ENCODE measurements at places on chromosomes 6 and 20.

DNA sequence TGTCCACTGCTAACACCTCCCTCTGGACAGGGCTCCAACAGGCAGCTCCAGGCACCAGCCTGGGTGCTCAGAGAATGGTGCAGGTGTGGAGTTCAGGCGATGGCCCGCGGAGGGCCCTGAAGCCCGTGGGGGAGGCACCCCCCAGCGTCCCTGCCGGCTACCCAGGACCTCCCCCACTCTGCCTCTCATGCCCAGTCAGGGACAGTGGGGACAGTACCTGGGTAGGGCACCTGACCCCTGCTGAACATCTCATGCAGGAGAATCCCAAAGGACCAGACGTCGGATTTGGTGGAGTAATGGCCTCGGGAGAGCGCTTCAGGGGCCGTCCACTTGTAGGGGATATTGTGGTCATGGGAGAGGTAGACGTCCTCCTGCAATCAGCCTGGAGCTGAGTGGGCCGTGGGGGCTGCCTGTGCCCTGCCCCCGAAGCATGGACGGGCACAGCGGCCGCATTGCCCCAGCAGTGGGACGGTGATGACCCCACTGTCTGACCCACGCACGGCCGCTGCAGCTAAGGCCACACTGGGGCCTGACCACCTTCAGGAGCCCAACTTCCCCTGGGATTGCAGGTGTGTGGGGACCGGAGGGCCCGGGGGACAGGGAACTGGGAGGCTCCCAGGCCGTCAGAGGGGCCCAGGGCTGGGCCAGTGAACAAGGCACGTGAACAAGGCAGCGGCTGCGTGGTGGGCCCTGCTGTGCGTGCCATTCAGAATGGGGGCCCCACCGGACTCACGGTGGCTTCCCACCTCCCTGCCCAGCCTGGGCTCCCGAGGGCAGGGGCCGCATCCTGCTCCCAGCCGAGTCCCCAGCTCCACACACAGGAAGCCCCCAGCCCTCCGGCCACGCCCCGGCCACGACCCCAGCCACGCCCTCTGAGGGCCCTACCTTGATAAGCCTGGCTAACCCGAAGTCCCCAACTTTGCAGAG lies 7.1 kb downstream of the PTK6 start:
- DNase-seq = no peak

GRCh38 chr6:145813285-145814034 lies 1.1 kb downstream of the FBXO30 start:
- DNase-seq = no peak

DNA sequence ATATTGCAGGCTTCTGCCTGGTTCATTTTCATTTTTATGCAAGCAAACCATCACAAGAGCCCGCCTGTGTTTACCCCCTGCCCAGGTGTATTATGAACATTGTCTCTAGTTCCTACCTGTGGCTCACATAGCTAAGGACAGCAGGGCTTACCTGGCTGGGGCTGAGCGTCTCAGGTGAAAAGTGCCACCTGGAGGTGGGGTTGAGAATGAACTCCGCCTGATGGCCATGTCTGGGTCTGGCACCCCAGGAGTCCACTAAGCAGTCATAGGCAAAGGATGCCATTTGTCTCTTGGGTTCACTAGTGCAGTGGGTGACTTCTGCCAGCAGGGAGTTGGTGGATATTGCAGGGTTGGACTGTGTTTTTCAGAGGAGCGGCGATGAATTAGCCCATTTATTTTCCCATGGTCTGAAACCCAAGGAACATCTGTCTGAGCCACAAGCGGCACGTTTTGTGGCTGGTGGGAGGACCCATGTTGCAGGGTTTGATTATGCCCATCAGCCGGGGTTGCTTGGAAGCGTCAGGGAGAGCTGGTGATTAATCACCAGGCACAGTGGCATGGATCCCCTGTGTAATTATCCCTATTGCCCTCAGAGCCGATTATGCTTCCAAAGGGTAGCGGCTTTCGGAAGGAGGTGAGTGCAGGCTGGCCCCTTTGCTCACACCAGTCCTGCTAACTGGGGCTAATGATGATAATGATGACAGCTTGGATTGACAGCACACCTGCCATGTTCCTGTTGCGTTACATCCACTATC lies 92.1 kb downstream of the CDH26 start:
- DNase-seq = peak; percentile 96

- no peak for DNase-seq
Observed at GRCh38 chr6:151021896-151022295, 156.4 kb downstream of the MTHFD1L start.

GRCh38 chr20:59603781-59604541 lies at the start of gene PHACTR3:
Gene PHACTR3 (plus strand): TSS chr20:59604540. CDS start chr20:59605015, 475 bp downstream.
- peak; percentile 4 for DNase-seq

DNA sequence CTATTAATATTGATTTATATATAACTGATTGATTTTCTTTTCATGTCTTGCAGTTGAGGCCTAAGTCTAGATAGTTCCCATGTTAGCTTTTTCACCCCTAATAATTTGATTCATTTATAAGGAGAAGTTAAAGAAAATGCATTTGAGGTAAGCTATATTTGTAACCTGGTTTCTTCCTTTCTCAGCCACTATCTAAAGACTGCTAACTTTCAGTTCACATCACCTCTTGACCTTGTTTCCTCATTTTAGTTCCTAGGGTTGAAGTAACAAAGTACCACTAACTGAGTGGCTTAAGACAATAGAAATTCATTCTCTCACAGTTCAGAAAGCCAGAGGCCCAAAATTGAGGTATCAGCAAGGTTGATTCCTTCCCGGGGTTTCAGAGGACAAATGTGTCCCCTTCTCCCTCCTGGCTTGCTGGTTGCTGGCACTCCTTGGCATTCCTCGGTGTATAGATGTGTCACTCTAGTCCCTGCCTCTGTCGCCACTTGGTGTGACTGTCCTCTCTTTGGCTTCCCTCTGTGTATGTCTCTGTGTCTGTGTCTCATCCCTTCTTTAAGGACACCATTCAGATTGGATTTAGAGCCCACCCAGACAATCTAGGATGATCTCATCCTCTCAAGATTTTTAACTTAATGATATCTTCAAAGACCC lies 55.9 kb upstream of the C20orf144 start:
- DNase-seq = no peak

DNA sequence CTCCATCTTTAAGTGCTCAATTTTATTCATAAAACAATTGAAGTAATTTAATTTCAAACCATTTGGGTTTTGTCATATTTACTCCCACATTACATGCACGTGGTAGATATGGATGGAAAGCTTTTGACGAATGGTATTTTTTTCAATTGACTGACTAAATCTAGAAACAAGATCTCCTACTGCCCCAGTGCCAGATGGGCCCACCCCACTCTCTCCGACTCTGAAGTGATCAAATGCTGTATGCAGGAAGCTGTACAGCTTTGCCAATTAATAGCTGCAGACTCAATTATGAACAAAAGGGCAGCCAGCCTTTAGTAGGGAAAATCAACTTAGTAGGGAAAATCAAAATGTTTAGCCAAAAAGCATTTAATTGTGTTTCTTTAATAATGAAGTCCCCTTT lies 46.2 kb downstream of the PACRG start:
- DNase-seq = no peak

DNA sequence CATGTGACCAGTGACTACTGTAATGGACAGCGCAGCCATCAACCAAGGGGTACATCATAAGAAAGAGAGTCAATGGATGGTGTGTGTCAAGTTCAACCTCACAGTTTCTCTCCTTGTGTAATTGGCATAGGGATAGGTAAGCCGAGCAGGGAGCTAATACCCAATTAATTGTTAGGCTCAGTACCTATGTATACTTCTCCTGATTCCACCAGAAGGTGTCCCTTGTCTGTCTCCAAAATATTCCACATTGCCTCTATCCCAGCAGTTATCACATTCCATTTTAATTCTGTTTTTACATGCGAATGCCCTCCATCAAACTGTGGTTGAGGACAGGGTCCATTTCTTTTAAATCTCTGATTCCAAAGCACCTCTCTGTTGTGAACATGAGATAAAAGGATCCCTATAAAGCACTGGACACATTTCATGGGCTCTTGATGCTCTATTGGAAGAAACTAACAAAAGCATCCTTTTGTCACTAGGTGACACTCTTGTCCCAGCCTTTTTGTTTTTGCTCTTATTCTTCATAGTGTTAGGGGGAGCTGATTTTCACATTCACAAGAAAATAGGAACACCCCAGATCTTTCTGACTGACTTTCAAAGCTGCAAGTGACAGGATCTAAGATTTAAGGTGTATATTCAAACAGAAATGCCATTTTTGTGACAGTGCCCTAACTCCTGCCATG lies 38.9 kb downstream of the FBXO9 start:
- no peak for DNase-seq

DNA sequence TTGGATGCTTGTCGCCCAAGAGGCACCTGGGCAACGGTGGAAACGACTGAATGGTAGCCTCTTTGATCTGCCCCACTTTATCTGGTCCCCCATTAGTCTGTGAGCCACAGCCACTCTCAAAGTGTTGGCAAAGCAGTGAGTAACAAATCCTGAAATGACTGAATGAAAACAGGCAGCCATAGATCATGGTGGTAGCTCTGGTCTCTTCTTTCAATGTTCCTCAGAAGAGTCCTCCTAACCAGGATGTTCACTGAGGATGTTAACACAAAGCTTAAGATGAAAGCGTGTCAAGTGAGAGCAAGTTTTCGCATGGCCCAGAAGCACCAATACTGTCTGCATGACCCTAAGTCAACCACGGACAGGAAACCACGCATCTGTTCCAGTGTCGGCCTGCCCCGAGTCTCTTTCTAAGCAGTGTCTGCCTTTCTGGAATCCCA lies 107.3 kb downstream of the IRF4 start:
- no peak for DNase-seq

DNA sequence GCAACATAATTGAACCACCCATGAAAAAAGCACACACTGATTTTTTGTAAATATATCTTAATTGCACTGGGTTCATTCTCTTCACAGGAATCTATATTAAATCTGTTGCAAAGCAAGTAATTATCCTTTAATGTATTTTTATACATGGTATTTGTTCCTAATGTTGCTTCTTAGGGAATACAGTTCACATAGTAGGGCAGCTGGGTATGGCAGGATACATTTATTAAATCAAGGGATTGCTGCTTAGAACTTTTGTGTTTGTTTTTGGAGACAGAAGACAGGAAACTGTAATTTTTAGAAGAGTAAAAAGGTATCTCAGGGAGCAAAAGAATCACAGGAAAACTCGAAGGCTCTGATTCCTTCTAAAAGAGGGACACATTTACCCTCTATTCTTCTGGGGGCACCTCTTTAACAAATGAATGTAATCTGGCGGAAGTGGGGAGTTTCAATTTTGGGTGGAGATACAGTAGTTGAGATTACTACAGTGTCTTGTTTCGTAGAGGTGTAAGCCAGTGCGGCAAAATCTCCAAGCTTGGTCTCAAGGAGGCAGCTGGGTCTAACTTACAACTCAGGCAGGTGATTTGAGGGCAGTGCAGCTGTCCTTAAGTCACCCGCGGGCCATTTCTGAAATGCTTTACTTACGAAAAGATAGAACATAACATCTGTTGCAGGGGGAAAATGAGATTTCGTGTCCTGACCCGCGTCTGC lies 812 bp upstream of the SMIM13 start:
- DNase-seq = no peak

DNA sequence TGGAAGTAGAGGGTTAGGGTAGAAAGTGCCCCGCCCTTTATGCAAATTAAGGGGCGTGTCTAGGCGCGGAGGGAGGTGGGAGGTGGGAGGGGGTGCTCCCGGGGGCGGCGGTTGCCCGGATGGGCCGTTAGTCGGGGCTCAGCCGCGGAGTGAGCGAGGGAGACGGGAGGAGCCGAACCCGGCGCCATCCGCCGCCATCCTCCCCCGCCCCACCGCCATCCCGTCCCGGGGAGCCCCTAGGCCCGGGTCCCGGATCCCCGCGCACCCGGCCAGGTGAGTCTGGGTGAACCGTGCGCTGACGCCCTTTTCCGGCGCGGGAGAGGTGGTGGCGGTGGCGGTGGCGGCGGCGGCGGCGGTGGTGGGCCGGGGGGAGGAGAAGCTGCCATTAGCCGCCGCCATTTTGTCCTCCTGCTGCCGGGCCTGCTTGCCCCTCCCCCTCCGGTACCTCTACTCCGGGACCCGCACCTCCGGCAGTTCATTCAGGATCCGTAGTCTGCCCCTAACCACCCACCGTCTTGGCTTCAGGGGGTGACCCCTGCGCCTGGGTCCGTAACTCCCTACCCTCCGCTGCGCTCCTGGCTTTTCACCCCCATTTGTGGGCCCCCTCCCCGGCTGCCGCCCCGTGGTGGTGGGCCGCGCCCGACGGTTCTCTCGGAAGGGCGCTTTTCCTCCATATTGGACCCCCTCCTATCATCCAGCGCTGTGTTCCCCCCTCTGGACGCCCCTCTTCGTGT lies at the start of gene PRRC2A:
PRRC2A (plus strand) TSS at position 130 of the 734 bp plus-strand sequence. CDS start 2,075 bp downstream, outside the sequence.
- DNase-seq = no peak

DNA sequence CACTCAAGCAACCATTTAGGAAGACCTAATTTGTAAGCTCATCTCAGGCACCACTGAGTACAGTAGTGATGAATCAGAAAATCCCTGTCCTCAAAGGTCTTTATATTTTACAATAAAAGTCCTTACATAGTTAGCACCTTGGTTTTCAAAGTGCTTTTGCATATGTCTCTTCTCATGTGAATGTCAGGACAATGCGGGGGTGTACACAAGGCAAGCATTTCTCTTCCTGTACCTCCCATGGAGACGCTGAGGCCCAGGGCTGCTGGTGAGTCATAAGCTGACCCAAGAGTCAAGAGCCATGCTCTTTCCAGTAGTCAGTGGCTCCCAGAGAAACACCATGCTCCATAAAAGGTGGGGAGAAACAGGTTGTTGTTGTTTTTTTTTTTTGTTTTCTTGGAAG lies 174.0 kb downstream of the GJA10 start:
- DNase-seq = no peak

DNA sequence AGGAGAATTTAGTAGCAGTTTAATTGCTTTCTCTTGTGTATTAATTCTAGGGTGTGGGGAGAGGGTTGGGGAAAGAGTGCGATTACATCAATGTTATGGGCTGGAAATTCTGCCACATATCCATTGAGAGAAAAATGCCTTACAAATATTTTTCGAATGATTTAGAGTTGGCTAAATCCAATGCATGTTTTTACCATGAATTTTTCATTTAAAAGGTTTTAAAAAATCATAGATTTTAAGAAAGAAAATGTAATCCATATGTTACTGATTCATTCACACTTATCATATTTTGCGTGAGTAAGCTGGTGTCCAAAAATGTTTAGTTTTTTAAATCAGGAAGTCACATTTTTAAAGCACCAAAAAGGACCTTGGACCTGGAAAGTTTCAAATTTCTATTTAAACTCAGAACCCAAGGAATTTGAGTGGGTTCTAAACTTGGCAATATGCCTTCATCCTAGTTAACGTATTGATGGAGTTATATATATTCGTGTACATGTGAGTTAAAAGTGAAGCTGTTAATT lies 627.4 kb upstream of the CITED2 start:
- DNase-seq = no peak

DNA sequence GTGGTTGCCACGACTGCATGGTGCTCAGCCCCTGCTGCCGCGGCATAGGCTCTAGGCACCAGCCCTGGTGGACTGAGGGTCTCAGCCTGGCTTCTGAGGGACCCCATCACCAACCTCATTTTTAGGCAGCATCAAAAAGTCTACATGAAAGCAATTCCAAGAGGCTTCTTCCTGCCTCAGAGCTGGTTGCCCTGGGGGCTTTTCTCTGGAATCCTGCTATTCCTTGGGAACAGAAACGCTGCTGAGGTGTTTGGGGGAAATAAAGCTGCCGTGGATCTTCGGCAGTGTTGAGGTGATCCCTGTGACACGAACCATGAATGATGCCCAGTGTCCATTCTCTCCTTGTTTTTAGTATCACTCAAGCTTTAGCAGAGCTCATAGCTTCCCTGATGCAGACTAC lies 148.4 kb upstream of the LRFN2 start:
- no peak for DNase-seq

- DNase-seq = no peak
Observed at GRCh38 chr6:16374461-16375200, 136.2 kb downstream of the GMPR start.
